Uterine smooth muscle cell (primary cell): ENCODE measurements at places on chromosomes 13 and 19. TPM values are rescaled to one million over a fixed set of nuclear protein-coding genes. Genes with fewer than 3 reads are reported as not detected.

The PTBP1 gene
- total RNA-seq = 77.0 and 125 TPM in 2 replicates

The SHISA2 gene
- under 0.01 TPM in 1 of 2 replicates, not detected in the other for total RNA-seq

The TEX29 gene
- total RNA-seq = not detected in 2 replicates

The CEACAM3 gene
- total RNA-seq = not detected in 2 replicates

The FOXO1 gene
- total RNA-seq = 2.3 and 3.6 TPM in 2 replicates

The ZNF726 gene
- 2.9 and 5.5 TPM in 2 replicates for total RNA-seq

The USHBP1 gene
- under 0.01 TPM in 1 of 2 replicates, not detected in the other for total RNA-seq

The GPR4 gene
- 0.11 and 0.12 TPM in 2 replicates for total RNA-seq

The GAS6 gene
- 98.8 and 272 TPM in 2 replicates for total RNA-seq

The CEACAM21 gene
- not detected in 2 replicates for total RNA-seq

The SULT2A1 gene
- total RNA-seq = not detected in 2 replicates

The ZNF627 gene
- 22.6 and 24.9 TPM in 2 replicates for total RNA-seq
